ENCODE measurements at places on chromosomes 7 and 10. TPM values are rescaled to one million over a fixed set of nuclear protein-coding genes. Genes with fewer than 3 reads are reported as not detected.

AGR2 gene
- 0.17 TPM for total RNA-seq

AMPH gene
- 0.63 TPM for total RNA-seq

TAS2R3 gene
- 2.7 TPM for total RNA-seq

FAM180A gene
- total RNA-seq: not detected

NCF1 gene
- total RNA-seq: not detected

ANKRD7 gene
- total RNA-seq: not detected

ITIH5 gene
- total RNA-seq: not detected

ZNF722 gene
- total RNA-seq: not detected

RPEL1 gene
- not detected for total RNA-seq

MSS51 gene
- 2.4 TPM for total RNA-seq

FFAR4 gene
- not detected for total RNA-seq

THSD7A gene
- not detected for total RNA-seq

SPDYE11 gene
- total RNA-seq: not detected

OGDHL gene
- 0.22 TPM for total RNA-seq

PIK3AP1 gene
- total RNA-seq: not detected

GDF2 gene
- not detected for total RNA-seq

ABHD11 gene
- 15.3 TPM for total RNA-seq

GIMAP8 gene
- total RNA-seq: not detected

SPDYE9 gene
- total RNA-seq: not detected

CFAP70 gene
- 2.9 TPM for total RNA-seq

RNF32 gene
- total RNA-seq: 3.6 TPM

OR6B1 gene
- not detected for total RNA-seq

GIMAP5 gene
- total RNA-seq: not detected

CPVL gene
- total RNA-seq: 49.0 TPM

NEUROD6 gene
- not detected for total RNA-seq

SORCS3 gene
- not detected for total RNA-seq
